Mammary epithelial cell (primary cell): ENCODE measurements at places on chromosomes 6 and 20.

- no peak for DNase-seq
Measured at GRCh38 chr20:50274570-50275430, 84.2 kb downstream of the CEBPB start.

DNA sequence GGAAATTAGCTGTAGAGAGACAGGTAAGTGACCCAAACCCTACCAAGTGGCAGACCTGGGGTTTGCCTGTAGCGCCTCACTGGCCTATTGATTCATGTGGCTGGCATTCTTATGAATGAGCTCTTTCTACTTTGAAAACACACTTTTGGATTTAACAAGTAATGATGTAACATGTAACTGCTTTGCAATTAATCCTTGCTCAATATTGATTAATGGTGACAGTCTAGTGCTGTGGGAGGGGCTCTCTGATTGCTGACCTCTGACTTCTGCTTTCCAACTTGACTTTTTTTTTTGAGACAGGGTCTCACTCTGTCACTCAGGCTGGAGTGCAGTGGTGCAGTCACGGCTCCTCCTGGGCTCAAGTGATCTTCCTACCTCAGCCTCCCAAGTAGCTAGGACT is 82.7 kb downstream of the TIAM2 start:
- DNase-seq: no peak

- DNase-seq: no peak
Measured at GRCh38 chr6:138535728-138536455, 36.6 kb upstream of the NHSL1 start.

DNA sequence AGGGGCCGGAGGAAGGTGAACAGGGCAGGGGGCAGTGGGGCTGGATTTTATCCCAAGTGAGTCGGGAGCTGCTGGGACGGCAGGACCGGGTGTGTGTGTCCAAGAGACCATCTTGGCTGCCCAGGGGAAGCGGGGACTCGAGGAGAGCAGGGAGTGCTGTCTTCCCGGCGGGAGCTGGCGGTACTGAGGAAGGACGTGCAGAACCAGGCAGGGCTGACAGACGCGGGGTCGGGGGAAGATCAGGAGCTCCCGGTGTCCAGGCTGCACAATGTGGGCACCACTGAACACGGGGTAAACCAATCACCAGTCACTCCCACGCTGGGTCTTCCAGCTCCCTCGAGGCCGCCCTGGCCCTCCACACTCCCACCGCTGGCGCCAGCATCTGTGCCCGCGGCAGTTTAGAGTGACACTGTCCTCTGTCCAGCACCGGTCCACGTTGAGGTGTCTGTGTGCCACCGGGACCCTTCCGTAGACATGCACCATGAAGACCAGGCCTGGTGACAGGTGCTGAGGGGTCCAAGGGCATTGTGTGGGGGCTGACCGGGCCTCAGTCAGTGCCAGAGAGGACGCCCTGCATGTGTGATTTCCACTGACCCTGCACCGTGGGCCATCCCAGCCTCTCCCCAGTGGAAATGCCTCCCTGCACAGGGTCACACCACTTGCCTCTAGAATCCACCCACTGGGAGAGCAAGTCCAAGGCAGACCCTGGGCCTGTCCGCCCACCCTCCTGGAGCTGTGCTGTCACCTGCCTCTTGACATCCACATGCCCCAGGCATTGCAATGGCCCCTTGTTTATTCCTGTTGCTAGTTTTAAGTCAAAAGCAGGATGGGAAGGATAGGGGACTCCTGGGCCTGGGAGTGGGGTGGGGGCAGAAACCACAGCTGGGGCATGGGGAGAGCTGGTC is 401.9 kb downstream of the TAF4 start:
- DNase-seq: no peak

GRCh38 chr20:36785308-36785707 is 11.7 kb upstream of the DSN1 start:
- DNase-seq: no peak

- peak; percentile 11 for DNase-seq
Measured at GRCh38 chr6:157405986-157406385, 25.0 kb downstream of the ZDHHC14 start.

DNA sequence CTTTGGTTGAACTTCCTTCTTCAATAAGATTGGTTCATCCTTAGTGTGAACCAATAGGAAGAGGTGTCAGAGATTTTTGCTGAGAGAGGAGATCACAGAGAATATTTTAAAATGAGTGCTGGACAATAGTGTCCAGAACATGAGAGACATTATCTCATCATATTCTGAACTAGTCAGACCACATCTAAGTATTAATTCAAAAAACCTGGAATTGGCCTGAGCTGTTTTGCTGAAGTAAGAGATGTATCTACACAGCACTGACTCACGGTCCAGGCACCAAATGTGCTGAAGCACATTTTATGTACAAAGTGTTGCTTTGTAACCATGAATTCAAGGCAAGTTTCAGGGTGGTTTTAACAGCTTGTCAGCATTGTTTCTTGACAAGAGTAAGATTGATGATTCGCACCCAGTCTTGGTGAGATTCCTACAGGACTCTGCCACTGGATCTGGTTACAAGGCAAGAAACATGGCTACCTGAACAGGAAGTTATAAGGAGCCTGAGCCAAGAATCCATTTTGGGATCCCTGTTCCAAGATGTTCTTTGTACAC is 178.2 kb upstream of the HEY2 start:
- no peak for DNase-seq

- no peak for DNase-seq
Measured at GRCh38 chr6:2155206-2155605, 90.2 kb downstream of the GMDS start.

DNA sequence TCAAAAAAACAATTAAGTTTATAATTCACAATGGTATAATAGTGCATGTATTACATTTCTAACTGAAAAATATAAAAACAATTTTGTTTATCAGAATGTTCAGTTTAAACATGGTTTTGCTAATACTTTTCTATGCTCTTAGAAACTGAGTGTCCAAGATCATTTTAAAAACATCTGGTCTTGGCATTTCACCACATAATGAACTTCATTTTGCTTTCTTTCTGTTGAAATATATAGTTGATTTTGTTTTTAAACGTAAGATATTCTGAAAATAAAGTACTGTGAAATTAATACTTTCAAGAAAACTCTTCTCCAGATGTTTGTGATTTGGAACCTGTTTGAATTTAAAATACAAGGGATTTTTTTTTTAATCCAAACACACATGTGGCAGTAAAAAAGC is 264.4 kb downstream of the COL12A1 start:
- DNase-seq: no peak
